ENCODE measurements at places on chromosomes 12 and 14.

GRCh38 chr14:27927519-27927918 is 839.1 kb upstream of the FOXG1 start:
- DNase-seq = no peak

GRCh38 chr14:29301571-29301970 is 535.0 kb downstream of the FOXG1 start:
- DNase-seq = no peak

GRCh38 chr14:24171422-24172260 is at the start of gene REC8:
REC8 (plus strand) TSS chr14:24172080; CDS start chr14:24172553, 473 bp downstream.
- DNase-seq = peak; percentile 79

DNA sequence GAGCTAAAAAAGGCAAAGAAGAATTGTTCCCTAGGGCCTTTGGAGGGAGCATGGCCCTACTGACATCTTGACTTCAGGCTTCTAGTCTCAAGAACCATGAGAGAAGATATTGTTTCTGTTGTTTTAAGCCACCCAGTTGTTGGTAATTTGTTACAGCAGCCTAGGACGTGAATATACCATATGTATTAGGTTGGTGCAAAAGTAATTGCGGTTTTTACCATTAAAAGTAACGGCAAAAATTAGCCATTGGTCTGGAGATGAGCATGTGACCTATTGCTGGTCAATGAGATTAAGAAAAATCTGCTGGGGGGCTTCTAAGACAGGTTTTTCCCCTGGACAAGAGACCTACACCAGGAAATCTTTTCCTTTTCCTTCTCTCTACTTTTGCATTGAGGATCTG is 9.8 kb upstream of the HRK start:
- no peak for DNase-seq

- DNase-seq = no peak
Measured at GRCh38 chr14:77406718-77407117, 16.6 kb downstream of the NOXRED1 start.

DNA sequence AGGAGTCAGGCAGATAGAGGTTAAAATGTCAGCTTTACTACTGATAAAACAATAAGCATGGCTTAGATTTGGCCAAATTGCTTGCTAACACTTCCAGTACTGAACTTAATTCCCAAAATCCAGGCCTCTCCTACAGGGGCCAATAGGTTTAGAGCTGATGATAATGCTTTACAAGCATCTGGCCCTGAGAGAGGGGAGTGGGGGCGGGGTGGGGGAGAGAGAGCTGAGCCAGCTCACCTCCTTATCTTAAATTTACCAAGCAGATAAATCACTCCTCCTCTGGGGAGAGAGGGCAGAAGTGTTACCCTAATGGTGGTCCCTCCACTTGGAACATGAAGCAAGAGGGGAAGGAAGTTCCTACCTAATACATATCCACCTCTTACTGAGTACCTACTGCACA is 182.2 kb upstream of the CRY1 start:
- no peak for DNase-seq

- no peak for DNase-seq
Measured at GRCh38 chr12:78430551-78430950, 434.0 kb upstream of the SYT1 start.

DNA sequence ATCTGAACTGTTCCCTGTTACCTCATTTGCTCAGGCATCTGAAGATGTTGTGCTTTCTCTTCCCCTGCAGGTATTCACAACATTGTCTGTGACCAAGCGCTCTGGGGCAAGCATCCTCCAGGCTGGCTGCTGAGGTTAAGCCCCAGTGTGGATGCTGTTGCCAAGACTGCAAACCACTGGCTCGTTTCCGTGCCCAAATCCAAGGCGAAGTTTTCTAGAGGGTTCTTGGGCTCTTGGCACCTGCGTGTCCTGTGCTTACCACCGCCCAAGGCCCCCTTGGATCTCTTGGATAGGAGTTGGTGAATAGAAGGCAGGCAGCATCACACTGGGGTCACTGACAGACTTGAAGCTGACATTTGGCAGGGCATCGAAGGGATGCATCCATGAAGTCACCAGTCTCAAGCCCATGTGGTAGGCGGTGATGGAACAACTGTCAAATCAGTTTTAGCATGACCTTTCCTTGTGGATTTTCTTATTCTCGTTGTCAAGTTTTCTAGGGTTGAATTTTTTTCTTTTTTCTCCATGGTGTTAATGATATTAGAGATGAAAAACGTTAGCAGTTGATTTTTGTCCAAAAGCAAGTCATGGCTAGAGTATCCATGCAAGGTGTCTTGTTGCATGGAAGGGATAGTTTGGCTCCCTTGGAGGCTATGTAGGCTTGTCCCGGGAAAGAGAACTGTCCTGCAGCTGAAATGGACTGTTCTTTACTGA is 44.9 kb downstream of the EID3 start:
- DNase-seq = no peak

GRCh38 chr14:73477618-73478266 is 13.0 kb upstream of the RIOX1 start:
- no peak for DNase-seq

- no peak for DNase-seq
Measured at GRCh38 chr12:69846976-69847375, 21.9 kb downstream of the MYRFL start.

DNA sequence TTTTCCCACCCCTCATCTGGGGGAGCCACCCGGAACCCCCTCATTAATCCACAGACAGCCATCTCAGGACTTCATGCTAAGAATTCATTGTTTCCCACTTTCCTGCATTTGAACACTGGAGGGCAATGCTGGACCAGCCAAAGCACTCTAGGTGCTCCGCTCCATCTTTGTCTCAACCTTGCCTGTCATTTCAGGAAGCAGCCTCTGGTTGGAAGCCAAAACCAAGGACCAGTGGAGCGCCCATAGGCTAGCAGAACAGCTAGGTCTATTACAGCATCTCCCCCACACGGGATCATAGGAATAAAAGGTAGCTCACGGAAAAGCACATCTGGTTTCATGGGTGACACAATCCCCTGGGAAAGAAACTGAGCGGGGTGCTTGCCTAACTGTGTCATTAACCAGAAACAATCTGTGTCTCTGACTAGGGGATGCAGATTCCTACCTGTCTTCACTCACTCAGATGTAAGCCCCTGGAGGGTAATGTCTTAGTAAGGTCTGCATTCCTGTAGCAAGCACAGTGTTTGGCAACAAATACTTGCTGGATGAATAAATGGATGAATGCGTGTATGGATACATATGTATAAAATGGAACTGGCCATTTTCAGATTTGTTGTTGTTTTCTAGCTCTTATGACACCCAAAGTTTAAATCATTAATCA is 197.0 kb downstream of the DAD1 start:
- DNase-seq = no peak

GRCh38 chr14:60509438-60510253 is 700 bp downstream of the SIX6 start:
- peak; percentile 42 for DNase-seq

- no peak for DNase-seq
Measured at GRCh38 chr14:63578300-63578699, 35.1 kb upstream of the PPP2R5E start.

DNA sequence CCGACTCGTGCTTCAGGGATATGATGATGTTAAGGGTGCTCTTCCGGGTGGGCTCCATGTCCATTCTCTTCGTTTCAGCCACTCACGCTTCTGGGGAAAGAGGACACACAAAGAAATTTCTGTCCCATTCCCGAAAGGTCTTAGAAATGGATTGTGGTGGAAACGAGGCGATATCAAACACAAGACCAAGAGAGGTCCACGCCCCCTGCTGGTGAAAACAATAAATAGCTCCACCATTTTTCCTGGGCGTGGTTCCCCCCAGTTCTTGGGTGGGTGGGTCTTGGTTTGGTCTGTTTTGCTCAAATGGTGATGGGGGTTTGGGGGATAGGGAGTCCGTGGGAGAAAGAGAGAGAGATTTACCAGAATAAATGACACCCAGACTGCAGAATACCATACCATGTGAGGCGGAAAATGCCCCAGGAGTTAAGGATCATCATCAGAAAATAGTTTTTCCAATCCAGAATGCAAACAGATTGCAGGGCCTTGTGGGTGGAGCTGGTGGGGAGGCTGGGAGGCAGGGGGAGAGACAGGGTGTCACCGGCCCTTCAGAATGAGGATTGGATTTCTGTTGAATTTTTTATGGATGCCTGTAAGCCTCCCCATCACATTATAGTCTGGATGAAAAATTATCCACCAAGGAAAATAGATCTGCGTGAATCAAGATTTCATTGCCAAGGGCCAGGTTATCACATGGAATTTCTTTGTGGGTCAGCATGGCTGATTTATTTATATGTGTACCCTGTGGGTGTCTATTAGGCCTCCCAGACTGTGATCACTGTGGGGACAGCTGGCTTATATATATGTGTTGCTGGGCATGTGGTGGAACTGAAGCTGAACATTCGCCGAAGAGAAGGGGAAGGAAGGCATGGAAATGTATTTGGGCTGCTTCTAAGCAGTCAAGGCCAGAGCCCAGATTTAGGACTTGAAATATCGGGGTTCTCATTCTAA is 55.8 kb downstream of the SRRM4 start:
- peak; percentile 22 for DNase-seq

- DNase-seq = no peak
Measured at GRCh38 chr14:51182131-51182565, 57.9 kb upstream of the TMX1 start.

- DNase-seq = no peak
Measured at GRCh38 chr14:54698966-54699530, 132.1 kb downstream of the SAMD4A start.

- no peak for DNase-seq
Measured at GRCh38 chr12:27937768-27938167, 34.8 kb downstream of the PTHLH start.

DNA sequence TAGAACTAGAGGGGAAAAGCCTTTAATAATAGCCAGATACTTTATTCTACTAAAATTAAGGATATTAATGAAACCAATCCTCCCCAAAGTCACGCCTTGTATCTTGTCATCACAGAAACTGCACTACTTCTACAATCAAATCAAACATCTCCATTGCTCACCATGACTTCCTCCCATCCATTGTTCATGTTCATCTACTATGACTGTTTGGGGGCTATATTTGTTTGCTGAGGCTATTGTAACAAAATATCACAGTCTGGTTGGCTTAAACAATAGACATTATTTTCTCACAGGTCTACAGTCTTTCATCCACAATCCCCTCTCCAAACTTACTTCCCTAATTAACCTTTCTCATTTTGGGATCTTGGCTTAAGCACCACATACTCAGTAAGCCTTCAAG is 193.6 kb upstream of the FSCB start:
- no peak for DNase-seq

DNA sequence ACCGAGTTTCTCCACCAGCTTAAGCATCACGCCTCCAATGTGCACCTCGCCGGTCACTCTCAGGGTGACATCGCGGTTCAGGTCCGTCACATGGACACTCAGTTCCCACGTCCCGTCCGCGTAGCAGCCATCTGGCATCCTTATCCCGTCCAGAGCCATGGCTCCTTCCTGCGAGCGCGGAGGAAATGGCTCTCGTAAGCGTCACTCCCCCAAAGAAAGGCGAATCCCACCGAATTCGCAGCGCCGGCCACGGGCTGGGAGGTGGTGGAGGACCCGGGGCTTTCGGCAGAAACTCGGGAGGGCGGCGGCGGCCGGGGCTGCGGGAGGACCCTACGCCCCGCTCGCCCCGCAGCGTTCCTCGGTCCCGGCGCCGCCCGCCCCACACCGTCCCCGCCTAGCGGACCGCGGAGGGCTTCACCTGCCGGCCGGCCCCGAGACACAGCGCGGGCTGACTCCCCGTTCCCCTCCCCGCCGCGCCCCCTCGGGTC is 396 bp downstream of the FERMT2 start:
- DNase-seq = peak; percentile 42

- no peak for DNase-seq
Measured at GRCh38 chr14:95134304-95134933, 22.9 kb downstream of the DICER1 start.

DNA sequence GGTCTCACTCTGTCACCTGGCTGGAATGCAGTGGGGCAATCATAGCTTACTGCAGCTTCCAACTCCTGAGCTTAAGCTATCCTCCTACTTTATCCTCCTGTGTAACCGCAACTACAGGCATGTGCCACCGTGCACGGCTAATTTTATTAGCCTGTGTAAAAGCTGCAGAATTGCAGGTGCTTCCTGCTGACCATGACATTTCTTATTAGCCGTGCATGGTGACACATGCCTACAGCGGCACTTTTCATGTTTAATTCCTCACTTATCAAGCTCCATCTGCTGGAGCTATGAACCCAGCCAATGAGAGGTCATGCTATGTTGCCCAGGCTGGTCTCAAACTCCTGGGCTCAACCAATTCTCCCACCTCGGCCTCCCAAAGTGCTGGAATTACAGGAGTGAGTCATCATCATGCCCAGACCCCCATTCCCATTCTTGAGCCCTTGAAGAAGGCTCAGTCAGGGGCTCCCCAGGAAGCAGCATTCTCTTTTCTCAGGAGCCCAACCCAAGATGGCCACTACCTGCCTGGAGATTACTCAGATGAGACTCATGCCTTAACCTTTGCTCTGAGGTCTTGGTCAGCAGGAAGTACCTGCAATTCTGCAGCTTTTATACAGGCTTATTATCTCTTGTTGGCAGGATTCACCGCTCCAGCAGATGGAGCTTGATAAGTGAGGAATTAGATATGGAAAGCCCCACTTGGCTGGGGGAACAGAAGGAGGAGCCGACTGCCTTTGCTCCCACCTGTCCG is 503.2 kb downstream of the MED13L start:
- DNase-seq = no peak

DNA sequence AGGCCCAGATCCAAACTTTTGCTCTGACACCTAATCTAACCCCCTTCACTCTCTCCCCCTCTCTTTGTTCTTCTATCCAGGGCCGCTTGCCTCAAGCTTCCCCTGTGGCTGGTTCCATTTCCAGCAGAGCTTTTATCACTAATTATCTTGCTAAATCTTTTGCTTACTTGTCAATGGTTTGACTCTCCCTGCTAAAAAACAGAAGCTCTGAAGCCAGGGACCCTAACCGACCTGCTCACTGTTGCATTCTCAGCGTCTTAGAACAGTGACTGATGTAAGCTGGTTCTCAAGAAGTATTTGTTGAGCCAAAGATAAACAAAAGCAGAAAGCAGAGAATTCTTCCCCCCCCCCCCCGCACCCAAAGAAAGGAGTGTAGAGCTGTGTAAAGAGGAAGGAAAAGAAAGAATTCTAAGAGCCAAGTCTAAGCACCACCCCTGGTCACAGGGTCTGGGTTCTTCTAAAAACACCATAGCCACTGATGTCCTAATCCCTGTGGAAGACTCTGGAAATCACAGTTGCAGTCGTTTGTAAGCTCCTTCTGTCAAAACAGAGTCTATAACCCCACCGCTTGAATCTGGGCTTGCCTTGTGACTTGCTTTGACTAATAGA is 385.8 kb downstream of the MED13L start:
- no peak for DNase-seq

DNA sequence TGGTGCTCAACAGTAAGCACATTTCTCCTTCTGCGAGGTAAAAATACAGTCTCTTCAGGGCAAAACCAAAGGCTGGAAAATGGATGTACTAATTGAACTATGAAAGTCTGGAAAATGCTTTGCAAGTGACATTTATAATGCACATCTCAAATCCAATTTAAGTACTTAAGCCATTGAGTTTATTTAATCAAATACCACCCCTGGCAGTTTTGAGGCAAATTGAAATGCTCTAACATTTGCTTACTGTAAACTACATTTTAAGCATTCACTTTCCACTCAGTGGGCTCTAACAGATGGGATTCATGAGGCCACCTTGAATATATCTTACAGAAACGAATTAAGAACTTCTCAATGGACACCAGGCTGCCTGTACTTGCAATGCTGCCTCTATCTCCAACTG is 69.7 kb downstream of the HELB start:
- no peak for DNase-seq
